ENCODE measurements at places on chromosomes 4 and X.

DNA sequence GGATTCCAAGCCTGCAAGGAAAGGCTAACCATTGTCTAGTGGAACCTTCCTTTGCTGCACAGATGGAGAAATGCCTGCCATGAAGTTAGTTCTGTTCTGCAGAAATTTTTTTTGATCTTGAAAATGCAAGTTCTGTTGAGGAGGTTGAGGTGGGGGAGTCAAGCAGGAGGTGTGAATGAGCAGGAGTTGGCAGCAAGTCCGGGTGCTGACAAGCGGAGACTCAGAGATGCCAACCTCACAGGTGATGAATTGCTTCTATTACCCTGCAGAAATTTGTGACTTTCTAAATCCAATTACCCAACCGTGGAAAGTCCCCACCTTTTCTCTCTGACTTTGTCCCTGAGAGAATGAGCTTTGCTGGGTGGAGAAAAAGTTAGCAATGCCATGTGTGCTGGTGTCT lies 350.1 kb downstream of the DHRSX start:
- DNase-seq, result no peak

- DNase-seq, result no peak
These were observed 160.7 kb upstream of the PCDH7 start for GRCh38 chr4:30559481-30559880.

- no peak for DNase-seq
These were observed 255.4 kb downstream of the TLL1 start for GRCh38 chr4:166128403-166128802.

DNA sequence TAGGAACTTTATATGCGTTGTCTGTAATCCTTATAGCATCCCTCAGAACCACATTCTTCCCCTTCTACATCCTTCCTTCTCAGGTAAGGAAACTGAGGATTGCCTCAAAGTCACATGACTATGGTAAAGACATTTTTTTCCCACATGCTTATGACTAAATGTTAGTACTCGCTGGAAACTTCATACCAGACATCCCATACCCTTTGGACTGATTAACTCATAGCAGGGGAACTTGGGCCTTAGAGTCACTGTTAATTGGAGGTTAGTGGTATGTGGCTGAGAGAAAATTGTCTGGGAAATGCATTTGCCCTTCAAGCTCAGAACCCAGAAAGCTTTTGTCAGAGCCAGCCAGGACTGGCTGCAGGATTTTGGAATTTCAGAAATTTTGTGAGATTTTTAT lies 155.0 kb downstream of the RELL1 start:
- no peak for DNase-seq

GRCh38 chr4:67911141-67911540 lies 27.3 kb upstream of the TMPRSS11D start:
- no peak for DNase-seq
